NCI-H1436 (cell line): ENCODE measurements at places on chromosomes 11 and 22.

GRCh38 chr11:78921509-78921908, 346.8 kb upstream of the NARS2 start:
- peak; percentile 82 for DNase-seq

- peak; percentile 98 for DNase-seq
Measured at GRCh38 chr11:66288671-66289547, at the start of gene YIF1A. Gene YIF1A, minus strand, starts transcription at chr11:66289143. Its CDS starts 158 bp downstream, at chr11:66288985.

GRCh38 chr22:36741968-36742367, 34.0 kb downstream of the IFT27 start:
- no peak for DNase-seq

DNA sequence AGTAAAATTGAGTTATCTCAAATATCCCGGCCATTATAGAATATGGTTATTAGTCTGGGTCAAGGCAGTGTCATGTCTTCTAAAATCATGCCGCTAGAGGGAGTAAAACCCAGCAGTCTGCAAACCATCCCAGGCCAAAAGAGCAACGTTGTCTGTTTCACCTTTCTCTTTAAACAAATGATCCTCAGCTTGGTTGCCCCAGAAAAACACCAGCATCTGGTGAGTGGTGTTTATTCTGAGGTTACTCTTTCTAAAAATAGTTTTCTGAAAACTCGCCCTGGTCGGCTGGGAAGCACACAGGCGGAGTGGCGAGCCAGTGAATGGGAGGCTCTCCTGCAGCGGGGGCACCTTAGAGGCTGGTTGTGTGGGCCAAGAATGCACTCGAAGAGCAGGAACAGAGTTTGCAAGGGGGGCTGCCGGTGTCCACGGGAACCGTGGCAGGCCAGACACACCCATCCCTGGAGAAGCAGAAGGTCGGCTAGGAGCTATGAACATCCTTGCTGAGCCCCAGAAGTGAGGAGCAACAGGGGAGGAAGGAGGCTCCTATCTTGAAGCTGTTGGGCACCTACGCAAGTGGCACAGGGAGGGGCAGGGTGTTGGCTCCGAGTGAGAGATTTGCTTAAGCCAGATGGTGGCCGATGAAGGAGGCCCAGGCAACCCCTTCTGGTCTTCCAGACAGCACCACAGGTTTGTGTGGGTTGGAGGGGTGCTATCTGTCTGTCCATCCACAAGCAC, 297.1 kb downstream of the ETS1 start:
- DNase-seq, result peak; percentile 69

DNA sequence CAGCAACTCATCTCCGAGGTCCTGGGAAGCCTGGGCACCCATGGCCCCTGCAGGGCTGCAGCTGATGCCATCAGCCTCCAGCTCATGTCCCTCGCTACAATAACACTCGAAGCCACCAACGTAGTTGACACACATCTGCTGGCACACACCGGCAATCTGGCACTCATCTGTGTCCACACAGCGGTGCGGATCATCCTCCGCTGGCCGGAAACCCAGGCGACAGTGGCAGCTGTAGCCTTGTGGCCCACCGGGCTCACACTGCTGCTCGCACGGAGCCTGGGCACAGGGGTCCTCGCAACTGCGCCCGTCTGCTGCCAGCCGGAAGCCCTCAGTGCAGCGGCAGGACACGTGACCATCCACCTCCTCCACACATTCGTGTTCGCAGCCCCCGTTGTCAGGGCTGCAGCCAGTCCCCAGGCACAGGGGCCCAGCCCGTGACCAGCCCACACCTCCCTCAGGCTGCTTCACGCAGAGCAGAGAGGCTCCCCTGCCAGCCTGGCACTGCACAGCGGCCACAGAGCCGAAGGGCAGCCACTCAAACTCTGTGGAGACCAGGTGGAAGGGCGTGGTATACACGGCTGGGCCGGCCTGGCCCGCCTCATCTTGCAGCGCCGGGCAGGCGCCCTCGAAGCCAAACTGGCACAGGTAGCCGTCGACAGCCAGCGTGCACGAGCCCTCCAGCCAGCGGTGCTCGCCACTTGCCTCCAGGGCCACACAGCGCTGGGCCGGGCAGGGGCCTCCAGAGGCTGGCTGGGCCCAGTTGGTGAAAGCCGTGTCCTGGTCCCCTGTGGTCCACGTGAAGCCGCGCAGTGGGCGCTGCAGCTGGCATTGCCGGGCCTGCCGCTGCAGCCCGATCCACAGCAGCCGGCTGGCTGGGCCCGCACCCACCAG, 678 bp downstream of the CD248 start:
- DNase-seq, result no peak

GRCh38 chr11:69680688-69681087, 5.5 kb upstream of the LTO1 start:
- no peak for DNase-seq

DNA sequence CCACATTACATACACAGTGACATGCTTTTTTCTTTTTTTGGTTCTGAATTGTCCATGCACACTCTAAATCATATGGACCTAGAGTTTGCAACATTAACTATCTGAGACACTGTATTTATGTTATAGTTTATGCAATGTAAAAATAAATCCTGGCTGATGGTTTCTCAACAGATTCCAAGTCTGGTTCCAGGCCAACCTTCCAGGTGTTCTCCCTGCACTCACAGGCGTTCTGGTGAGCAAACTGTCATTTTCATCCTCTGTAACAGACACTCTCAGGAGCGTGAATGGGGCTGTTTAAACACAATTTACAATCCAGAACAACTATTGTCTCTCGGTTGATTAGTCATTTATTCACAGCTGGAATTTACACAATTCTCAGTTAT, 36.5 kb upstream of the ANKK1 start:
- DNase-seq, result no peak

- DNase-seq, result no peak
Measured at GRCh38 chr11:123775289-123775688, 21.0 kb upstream of the OR6X1 start.
